Cerebellum (tissue), 4 donors: ENCODE measurements at places on chromosomes 4 and X. TPM values are rescaled to one million over a fixed set of nuclear protein-coding genes. Genes with fewer than 3 reads are reported as not detected.

DNA sequence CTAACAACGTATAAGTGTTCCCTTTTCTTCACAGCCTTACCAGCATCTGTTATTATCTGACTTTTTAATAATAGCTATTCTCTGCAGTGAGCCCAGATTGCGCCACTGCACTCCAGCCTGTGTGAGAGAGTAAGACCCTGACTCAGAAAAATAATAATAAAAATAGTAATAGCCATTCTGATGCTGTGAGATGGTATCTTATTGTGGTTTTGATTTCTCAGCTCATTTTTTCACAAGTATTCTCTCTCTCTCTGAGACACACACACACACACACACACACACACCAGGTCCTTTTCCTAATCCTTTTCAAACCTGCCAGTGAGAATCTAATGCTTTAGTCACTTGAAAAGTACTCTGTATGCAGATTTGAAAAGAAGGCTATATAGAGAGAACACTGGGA, 89.8 kb downstream of the CHIC2 start:
- no peak for DNase-seq

- DNase-seq = no peak
These were observed 32.2 kb downstream of the UNC5C start for GRCh38 chr4:95516528-95517017.

DNA sequence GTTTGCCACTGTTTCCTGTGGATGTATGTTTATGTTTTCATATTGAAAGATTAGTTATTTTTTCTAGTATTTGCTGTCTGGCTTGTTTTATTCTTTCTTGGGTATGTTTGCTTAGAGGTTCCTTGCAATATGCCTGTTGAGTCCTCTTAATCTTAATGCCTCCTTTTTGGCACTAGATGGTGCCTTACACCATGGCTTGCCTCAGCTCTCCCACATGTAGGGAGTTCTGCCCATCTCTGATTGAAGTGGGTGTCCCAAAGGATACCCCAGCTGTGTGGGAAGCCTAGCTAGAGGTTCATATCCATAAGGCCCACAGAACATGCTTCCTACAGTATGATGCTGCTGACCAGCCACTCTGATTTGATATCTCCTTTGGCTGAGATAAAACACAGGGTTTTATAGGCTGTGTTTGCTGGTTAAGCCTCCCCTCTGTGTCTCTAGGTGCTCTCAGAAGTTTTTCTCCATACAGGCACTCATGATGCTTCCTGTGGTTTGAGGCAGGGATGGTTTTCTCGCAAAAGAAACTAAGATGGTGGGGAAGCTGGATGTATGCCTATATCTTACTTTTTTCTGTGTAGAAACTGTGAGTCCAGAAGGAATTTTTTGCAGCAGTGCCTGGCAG, 162.4 kb downstream of the ASB9 start:
- no peak for DNase-seq

GRCh38 chrX:18725310-18725943, 18.0 kb downstream of the PPEF1 start:
- no peak for DNase-seq

DNA sequence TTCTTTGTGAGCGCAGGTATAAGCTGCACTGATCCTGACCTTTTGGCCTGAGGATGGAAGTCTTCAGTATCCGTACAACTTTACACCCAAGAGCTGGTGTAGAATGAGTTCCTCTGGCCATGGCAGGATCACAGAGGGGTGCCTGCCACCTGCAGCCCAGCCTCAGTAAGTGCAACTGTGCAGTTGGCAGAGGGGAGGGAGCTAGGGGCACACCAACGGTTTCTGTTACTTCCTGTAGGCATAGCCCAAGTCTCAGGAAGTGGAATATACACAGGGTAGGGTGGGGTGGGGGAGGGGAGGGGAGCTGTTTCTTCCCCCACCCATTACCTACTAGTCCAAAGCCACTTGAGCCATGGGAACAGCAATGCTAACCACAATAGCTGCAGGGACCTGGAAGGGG, 85.4 kb upstream of the GBA3 start:
- DNase-seq = no peak

DNA sequence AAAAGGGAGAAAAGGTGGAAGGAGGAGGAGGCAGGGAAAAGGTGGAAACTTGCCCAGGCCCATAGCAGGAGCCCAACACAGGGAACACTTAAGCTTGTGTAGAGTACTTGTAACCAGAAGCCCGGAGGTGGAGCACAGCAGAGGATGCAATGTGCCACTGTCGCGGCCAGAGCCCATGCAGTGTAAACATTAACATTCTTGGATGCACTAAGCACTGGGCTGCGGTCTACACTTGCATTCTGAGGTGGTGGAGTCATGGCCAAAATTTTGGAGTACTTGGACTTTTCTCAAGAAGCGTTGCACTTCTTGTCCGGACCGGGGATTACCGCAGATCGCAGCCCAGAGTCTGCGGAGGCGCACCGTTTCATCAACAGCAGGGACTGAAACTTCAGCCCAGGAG, 4.5 kb upstream of the RHOXF1 start:
- DNase-seq = no peak

DNA sequence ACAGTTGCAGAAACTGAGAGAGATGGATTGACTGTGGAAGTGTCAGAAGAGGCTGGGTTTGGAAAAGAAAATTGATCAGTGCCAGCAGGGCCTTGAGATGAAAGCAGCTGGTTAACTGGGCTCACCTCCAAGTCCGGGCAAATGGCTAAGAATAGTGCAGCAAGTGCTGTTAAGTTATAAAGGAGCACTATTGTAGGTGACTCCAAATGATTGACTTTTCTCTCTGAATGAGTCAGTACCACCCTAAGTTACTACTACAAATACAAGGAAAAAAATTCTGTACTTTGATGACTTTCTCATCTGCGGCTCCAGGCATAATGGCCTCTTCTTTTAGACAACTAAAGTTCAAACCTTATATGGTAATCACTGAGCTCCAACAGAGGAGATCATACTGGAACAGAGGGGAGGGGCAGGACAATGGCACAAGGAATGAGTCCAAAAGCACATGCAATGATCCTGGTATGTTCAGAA, 733.4 kb upstream of the INTU start:
- DNase-seq = no peak

DNA sequence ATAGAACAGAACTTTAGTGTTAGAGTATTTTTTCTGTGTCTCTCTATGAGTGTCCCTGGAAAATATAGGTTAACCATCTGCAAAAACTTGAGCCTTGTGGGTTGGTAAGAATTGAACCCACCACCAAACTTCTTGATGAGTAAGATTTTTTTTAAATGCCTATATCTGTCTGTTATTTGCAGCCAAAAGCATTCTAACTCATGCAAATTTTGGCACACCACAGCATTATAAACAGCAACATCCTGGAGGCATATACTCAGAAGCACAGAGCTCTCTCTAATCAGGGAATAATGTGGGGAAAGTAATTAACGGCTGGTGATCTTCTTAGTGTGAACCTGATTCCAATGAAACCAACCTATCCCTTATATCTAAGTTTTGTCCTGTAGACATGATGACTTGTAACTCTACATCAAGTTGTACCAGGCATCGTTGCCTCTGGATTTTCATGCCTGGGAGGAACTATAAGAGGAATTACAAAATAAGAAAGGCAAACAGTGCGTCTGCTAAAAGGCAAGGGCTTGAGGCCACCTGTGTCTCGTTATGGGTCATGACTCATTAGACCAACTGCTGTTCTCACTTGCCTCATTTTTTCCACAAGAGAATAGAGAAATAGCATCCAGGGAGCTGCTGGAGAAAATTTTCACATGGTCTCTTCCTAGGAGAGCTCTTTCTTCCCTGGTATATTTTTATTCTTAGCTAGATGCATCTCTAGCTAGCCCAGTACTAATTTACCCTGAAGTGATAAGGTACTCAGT, 202.4 kb downstream of the CHIC2 start:
- no peak for DNase-seq

DNA sequence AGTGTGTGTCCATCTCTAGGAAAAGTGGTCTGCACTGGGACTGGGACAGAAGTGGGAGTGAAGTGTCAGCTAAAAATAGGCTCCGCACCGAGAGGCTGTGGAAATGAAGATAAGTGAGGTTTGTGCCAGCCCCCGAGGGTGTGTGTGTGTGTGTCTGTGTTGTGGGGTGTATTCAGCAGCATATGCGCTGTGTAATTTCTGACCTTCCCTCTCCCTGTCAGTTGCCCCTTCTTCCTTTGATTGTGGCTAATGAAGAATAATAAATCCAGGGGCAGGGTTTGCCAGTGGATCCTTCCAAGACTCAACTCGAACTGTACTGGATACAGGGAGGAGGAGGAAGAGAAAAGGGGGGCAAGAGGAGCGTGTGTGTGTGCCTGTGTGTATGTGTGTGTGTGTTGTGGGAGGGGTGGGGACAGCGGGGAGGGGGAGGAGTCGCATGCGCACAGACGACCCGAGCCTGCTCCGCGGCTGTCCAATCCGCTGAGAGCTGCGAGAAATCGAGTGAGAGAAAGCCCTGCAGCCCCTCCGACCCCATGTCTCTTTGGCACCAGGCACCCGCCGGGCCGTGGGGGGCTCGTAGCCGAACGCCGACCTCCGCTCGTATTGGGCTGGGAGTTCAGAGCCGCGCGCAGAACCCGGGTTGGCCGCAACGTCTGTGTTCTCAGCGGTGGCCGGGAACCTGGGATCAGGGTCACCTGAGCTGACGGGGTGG, 916 bp upstream of the POU4F2 start:
- no peak for DNase-seq

- DNase-seq = no peak
These were observed 85.2 kb upstream of the GPR34 start for GRCh38 chrX:41603596-41603995.

DNA sequence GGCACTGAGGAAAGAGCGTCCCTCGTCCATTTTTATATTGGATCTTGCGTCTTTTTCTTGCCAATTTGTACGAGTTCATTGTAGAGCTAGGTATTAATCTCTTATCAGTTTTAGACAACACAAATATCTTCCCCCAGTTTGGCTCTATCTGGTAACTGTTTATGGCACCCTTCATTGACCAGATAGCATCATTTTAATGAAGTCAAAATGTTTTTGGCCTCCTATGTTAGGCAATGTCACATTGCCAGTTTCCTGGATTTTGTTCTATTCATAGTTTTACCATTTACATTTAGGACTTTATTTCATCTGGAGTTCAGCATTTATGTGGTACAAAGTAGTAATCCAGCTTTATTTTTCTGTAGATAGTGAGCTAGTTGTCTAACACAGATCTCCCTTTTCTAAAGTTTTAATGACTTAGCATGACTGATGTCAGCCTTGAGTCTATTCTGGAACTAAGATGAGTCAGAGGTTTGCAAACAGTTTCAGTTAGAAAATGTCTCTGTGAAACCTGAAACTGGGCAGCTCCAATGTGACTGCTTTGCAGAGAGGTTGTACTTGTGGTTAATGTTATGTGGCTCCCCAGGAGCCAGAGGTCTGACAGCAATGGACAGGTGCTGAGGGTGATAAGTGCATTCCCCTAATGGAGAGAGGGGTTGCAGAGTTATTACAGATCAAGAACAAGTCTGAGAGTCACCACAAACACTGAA, 5.3 kb upstream of the STBD1 start:
- no peak for DNase-seq

DNA sequence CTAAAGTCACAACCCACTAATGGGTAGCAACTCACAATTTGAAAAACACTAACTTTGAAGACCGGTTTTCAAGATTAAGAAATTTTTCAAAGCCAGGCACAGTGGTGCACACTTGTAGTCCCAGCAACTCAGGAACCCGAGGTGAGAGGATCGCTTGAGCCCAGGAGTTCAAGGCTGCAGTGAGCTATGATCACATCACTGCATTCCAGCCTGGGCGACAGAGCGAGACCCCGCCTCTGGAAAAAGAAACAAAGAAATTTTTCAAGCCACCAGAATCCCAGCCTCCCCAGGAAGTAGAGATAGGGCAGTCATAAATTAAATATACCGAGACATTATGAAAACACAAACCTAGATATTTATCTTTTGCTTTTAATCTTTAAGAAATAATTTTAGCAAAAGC, 13.0 kb downstream of the SMARCA1 start:
- DNase-seq = no peak

- DNase-seq = no peak
These were observed 3.4 kb upstream of the MAN2B2 start for GRCh38 chr4:6571608-6572007.

GRCh38 chr4:71405791-71406190, 67.0 kb downstream of the SLC4A4 start:
- no peak for DNase-seq

DNA sequence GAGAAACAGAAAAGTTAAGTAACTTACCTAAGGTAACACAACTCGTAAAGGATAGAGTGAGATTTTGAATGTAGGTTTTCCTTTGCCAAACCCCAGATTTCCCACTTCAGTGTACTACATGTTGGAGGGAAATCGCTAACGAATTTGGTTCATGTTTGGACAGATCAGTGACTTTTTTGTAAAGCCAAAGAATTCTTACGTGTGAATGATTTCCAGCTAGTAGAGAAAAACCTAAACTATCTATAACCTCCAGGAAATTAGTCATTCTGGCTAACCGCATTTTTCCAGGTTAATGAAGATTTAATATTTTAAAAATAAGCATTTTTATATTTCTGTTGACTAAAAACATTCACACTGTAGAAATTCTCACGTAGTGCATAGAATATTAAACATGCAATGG, 7.2 kb downstream of the TENM3 start:
- DNase-seq = no peak

- DNase-seq = peak; percentile 64
These were observed 1.8 kb upstream of the GPM6A start for GRCh38 chr4:175813821-175814220.

DNA sequence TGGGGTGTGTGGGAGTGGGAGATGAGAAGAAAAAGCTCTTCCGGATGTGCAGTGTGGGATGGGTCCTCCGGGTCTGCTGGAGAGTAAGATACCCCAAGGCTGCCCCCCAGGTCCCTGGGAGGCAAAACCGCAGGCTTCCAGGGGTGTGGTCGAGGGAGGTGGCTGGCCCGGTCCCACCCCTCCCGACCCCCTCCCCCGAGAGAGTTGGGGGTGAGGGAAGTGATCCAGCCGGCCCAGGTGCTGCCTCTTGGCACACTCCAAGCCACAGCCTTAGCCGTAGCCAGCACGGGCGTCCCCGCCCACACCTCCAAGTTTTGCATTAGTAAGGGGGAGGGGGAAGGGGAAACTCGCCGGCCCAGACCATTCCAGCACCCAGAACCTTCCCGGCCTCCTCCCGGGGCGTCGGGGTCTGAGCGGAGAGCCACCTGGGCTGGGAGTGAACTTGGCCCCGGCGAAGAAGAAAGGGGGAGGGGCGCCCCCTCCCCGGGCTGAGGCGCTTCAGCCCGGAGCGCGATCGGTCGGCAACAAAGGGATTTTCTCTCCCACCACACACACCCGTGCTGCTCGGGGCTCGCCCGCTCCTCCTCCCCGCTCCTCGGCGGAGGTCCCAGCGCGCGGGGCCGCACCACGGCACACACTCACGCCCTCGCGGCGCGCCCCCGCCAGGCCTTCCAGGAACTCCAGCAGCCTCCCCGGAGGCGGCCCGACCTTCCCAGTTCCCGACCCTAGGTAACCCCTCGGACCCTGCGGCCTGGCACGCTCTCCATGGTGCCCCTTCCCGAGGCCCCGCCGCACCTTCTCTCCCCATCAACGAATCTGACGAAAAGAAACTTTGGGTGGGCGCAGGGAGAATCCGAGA, 14.4 kb downstream of the BCOR start:
- DNase-seq = no peak

Gene HS3ST1
- 2.4 TPM for total RNA-seq

Gene TCEAL4
- 30.8 TPM for total RNA-seq

Gene TRPC5OS
- total RNA-seq = not detected

Gene CT55
- not detected for total RNA-seq

Gene CYTL1
- total RNA-seq = 0.91 TPM

Gene MAGEA11
- total RNA-seq = not detected

Gene GUCY1B1
- 30.3 TPM for total RNA-seq

Gene GJB1
- total RNA-seq = not detected

Gene IGFBP7
- 26.9 TPM for total RNA-seq

Gene PROM1
- 21.6 TPM for total RNA-seq
